ENCODE measurements at places on chromosomes 12 and 14.

GRCh38 chr14:97077253-97077653 is 280.1 kb downstream of the VRK1 start:
- ATAC-seq: peak; percentile 80

- ATAC-seq: no peak
These were observed 238.7 kb downstream of the ATXN7L3B start for GRCh38 chr12:74776378-74776777.

GRCh38 chr12:82019533-82019932 is 260.4 kb upstream of the PPFIA2 start:
- no peak for ATAC-seq

GRCh38 chr14:88323523-88324199 is 592 bp upstream of the KCNK10 start:
- ATAC-seq: no peak

- ATAC-seq: no peak
These were observed 30.6 kb downstream of the CDKL1 start for GRCh38 chr14:50366115-50366514.

GRCh38 chr12:99235381-99235780 is 412.2 kb upstream of the GARIN6 start:
- ATAC-seq: no peak

DNA sequence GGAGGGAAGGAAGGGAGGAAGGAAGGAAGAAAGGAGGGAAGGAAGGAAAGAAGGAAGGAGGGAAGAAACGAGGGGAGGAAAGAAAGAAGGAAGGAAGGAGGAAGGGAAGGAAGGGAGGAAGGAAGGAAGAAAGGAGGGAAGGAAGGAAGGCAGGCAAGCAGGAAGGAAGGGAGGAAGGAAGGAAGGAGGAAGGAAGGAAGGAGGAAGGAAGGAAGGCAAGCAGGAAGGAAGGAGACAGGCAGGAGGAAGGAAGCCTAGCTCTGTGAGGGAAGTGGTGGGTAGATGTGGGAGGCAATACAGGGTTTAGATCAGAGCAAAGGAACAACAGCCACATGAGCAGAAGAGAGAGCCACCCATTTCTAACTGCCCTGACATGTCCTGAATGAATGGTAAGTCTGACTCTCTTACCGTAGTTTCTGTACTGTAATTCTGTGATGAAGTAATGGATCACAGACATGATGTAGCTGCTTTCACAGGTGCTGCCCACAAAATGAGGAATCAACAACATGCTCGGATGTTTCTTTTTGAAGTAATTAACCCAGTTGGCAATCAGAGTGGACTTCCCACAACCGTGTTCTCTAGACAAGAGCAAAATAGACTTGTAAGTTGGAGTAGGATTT is 24.4 kb upstream of the HSP90B1 start:
- ATAC-seq: peak; percentile 80

DNA sequence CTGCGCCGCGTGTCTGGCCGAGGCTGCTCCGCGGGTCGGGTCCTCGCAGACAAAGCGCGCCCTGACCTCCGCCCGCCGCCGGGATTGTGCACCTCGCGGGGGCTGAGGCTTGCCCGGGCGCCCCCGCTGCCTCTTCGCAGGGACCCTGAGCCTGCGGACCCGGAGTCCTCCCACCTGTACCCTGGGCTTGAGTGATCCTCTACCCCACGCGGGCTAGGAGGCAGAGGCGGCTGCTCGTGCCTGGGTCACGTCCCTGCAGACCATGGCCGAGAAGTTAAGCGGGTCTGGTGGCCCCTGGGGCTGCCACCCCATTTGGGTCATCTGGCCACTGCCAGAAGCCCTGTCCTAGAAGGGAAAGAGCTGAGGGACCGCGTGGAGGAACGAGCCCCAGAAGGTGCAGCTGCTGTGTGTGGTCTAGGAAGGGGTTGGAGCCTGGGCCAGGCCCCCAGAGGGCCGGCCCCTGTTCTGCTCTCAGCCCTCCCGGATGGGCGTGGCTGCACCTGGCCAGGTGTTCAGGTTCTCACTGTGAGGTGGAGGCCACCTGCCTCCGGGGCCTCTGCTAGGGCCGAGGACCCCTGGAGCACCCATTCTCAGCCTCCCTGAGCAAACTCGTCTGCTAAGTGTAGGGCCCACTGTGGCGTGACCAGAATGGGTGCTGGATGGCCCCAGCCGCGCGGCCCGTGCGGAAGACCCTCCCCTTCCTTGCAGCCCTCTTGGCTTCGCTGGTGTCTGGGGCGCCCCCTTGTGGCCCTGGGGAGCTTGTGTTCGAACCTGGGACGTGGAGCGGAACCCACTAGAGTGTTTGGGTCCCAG is 49.6 kb downstream of the LRCOL1 start:
- ATAC-seq: peak; percentile 59

GRCh38 chr12:49921936-49922335 is 18.2 kb upstream of the FAIM2 start:
- no peak for ATAC-seq

DNA sequence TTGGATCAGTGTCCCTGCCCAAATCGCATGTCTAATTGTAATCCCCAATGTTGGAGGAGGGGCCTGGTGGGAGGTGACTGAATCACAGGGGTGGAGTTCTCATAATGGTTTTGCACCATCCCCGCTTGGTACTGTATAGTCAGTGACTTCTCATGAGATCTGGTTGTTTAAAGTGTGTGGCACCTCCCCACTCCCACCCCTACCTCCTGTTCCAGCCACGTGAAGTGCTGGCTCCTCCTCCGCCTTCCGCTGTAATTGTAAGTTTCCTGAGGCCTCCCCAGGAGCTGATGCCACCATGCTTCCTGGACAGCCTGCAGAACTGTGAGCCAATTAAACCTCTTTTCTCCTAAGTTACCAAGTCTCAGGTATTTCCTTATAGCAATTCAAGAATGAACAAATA is 67.2 kb downstream of the FERMT2 start:
- no peak for ATAC-seq

- no peak for ATAC-seq
These were observed 6.8 kb downstream of the RAB35 start for GRCh38 chr12:120109570-120110267.

- ATAC-seq: no peak
These were observed 53.0 kb downstream of the ETNK1 start for GRCh38 chr12:22677781-22678574.

DNA sequence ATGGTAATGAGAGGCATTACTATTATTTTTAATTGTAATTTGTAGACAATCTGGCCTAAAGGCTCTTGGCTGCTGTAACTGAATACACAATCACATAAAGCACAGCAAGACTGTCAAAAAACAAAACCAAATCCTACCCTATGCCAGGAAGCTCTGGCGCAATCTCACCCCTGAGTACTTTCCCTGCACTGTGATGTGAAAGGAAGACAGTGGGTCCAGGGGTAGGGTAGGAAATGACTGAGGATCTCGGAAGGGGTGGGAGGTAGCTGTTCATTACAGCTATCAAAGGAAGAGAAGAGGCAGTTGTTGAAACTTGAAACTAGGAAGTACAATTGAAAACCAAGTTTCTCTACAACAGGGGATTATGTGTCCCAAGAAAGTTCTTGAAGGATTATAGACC is 202.8 kb downstream of the ANO2 start:
- no peak for ATAC-seq

DNA sequence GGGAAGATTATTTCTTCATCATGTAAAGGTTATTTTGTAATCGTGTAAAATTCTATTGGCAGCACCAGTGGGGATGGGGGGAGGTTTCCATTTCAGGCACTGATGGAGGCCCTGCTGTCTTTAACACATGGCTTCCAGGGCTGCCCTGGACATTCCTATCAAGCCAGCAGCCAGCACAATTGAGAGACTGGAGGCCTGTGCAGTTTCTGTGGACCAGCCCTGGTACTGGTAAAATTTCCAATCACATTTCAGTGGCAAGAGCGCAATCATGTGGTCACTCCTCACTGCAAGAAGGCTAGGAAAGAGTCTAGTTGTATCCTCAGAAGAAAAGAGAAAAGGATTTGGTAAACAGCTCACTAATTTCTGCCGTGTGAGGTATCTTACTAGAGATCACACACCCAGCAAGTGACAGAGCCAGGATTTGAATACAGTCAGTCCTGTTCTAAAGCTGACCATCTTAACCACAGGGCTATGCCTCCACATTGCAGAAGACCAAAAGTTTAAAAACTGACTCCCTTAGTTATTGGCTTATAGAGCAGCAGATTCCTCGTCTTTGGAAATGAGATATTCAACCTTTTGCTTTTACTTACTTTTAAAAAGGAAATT is 179.4 kb upstream of the ARHGAP5 start:
- ATAC-seq: no peak

DNA sequence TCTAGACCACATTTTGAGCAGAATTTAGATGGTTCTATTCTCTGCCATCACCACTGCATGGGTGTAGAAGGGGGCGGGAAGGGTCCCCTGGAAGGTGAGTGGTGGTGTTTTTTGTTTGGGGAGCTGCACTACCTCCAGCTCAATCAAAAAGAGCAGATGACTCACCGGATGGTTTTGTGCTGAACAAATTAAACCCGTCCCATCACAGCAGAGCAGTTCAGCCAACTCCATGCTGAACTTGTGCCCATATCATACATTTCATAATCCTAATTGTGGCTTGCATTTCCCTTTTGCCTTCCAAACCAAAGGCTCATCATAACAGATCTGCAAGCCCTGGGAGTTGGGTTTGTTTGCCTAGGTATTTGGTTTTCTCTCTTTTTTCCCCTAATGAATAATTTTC is 53.0 kb upstream of the RPH3A start:
- ATAC-seq: no peak

DNA sequence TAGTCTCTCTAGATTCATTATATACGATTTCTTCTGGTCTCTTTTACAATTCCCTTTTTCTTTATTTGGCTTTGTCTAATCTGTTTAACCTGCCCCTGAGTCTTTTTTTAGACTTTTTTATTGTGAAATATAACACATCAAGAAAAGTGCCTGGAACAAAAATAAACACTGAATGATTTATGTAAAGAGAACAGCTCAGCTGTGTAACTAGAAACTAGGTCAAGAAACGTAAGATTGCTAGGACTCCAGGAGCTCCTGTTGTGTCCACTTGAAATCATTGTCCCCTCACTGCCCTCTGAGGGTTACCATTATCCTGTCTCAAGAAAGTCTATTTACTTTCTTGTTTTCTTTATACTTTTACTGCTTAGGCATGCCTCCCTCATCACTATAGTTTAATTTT is 23.1 kb downstream of the EXD2 start:
- ATAC-seq: no peak

- no peak for ATAC-seq
These were observed 337.9 kb downstream of the DAD1 start for GRCh38 chr14:22251090-22251489.

All from activated T-helper 17 cell treated with anti-CD3 and anti-CD28 coated beads, Interleukin-2, amount 50 U/mL, for 72 hours (primary cell).